Cortex of kidney (tissue), 1 donor: ENCODE measurements at places on chromosomes 7 and 10.

DNA sequence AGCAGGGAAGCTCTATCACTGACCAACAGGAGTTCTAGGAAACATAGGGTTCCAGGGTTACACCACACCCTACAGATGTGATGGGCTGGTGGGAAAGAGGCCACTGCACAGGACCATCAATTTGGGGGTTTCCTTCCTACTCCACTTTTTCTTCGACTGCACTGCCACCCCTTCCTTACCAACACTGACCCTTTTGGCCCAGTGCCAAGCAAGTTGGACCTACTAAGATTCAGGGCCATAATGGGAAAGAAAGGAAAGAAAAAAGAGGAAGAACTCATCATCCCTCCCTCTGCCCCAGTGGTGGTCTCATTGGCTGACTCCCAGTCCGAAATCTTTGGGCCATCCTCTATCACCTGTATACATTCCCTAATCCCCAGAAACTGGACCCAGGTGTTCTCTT is 6.1 kb upstream of the PLEKHS1 start:
- no peak for DNase-seq

GRCh38 chr10:79188154-79188965 is 119.6 kb downstream of the ZMIZ1 start:
- DNase-seq: no peak

DNA sequence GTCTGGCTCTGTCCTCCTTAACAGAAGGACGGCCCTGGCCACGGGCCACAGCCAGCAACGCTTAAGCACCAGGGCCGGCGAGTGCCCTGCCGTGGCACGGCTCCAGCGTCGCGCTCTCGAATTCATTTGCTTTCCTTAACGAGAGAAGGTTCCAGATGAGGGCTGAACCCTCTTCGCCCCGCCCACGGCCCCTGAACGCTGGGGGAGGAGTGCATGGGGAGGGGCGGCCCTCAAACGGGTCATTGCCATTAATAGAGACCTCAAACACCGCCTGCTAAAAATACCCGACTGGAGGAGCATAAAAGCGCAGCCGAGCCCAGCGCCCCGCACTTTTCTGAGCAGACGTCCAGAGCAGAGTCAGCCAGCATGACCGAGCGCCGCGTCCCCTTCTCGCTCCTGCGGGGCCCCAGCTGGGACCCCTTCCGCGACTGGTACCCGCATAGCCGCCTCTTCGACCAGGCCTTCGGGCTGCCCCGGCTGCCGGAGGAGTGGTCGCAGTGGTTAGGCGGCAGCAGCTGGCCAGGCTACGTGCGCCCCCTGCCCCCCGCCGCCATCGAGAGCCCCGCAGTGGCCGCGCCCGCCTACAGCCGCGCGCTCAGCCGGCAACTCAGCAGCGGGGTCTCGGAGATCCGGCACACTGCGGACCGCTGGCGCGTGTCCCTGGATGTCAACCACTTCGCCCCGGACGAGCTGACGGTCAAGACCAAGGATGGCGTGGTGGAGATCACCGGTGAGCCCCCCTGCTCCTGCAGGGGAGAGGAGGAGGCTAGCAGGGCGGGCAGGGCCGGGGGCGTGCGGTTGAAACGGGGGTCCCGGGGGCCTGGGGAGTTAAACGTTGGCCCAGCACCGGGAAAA is at the start of gene HSPB1:
TSS of gene HSPB1 (plus strand) at position 327 of the 855 bp plus-strand sequence. CDS start at position 367, 40 bp downstream.
- no peak for DNase-seq

GRCh38 chr7:110454713-110455112 is 636.2 kb upstream of the LRRN3 start:
- DNase-seq: no peak
